ENCODE measurements at places on chromosomes 1 and 21. TPM values are rescaled to one million over a fixed set of nuclear protein-coding genes. Genes with fewer than 3 reads are reported as not detected.

DNA sequence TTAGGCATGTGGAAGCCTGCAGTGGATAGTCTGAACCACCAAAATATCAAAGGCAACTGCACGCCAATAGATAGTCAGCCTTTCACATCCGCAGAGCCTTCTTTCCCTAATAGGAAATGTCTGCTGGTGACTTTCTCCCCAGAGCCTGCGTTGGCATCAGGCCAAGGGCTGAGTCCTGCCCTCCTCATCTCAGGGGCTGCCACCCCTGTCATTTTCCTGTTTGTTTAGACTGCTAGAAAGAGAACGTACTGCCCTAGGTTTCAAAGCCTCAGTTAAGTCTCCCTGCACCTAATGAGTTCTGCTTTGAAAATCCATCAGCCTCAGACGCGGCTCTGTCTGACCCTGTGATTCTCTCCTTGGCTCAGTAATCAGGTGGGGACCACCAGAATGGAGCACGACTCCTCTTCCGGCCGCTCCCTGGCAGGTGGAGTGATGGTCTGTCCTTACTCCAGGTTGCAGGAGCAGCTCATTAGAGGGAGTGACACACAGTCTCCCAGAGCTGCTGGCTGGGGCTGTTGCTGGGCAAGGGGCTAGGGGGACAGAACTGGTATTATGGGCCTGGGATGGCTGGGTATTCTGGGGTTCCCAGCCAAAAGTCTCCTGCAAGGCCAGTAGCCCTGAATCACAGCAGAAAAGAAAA is 27.3 kb downstream of the STUM start:
- DNase-seq: no peak

- peak; percentile 5 for DNase-seq
Observed at GRCh38 chr1:171188388-171189266, 3.5 kb downstream of the FMO2 start.

DNA sequence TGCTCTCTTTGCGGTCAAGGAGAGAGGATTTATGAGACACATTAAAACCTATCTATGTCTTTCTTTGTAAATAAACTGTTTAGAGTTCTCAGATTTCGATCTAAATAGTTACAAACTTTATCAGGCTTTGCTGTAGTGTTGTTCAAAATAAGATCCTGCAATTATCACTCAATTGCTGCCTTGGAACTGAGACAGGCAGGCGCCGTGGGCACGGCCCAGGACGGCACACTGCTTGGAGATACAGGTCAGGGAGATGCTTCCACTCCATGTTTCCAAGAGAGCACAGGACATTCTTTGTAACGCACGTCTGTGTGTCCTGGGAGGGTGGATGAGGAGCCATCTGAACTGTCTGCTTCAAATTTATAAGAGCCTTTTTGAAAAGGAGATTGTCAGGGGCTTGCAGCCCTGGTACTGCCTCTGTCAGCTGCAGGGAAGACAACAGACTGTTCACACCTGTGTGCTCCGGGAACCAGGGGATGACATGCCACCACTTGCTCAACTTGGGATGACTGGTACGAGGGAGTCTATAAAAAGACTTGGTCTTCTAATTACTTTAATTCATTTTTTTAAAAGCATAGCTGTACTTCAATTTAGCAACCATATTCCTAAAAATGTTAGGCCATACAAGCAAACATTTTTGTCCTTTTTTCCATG is 472.9 kb upstream of the RUNX1 start:
- no peak for DNase-seq

- DNase-seq: no peak
Observed at GRCh38 chr1:112515311-112516009, 6.7 kb downstream of the WNT2B start.

UMODL1 gene
- not detected for polyA plus RNA-seq

ARID1A gene
- 17.2 TPM for polyA plus RNA-seq

Measured in GM12878 (cell line).